MCF 10A (cell line): ENCODE measurements at places on chromosomes 2 and 18. TPM values are rescaled to one million over a fixed set of nuclear protein-coding genes. Genes with fewer than 3 reads are reported as not detected.

VAMP5 gene
- 1.6 and 3.0 TPM in 2 replicates for total RNA-seq

SH2D6 gene
- 0.84 and 2.2 TPM in 2 replicates for total RNA-seq

RESP18 gene
- total RNA-seq: not detected in 2 replicates

ANKRD30B gene
- total RNA-seq: not detected in 2 replicates

ZNF407 gene
- 9.5 and 9.9 TPM in 2 replicates for total RNA-seq

RFX8 gene
- total RNA-seq: not detected in 2 replicates

GAL3ST2 gene
- total RNA-seq: 0.37 TPM in 1 of 2 replicates, not detected in the other

FAM161A gene
- 1.7 and 2.3 TPM in 2 replicates for total RNA-seq

GPBAR1 gene
- total RNA-seq: 0.16 TPM in 1 of 2 replicates, not detected in the other

RAD51AP2 gene
- 0.10 and 0.14 TPM in 2 replicates for total RNA-seq

PROC gene
- total RNA-seq: not detected in 2 replicates

COX7A2L gene
- total RNA-seq: 190 and 249 TPM in 2 replicates

MC5R gene
- not detected in 2 replicates for total RNA-seq

PCBP1 gene
- 259 and 277 TPM in 2 replicates for total RNA-seq

SERPINB10 gene
- total RNA-seq: not detected in 2 replicates

C2orf81 gene
- 4.3 and 5.6 TPM in 2 replicates for total RNA-seq

MSH6 gene
- total RNA-seq: 40.3 and 45.3 TPM in 2 replicates

CFAP53 gene
- 2.2 and 5.0 TPM in 2 replicates for total RNA-seq

SCYGR2 gene
- not detected in 2 replicates for total RNA-seq

TTN gene
- under 0.01 and 0.05 TPM in 2 replicates for total RNA-seq

ZNF385B gene
- total RNA-seq: 0.33 TPM in 1 of 2 replicates, not detected in the other

PGAP1 gene
- 7.4 and 8.6 TPM in 2 replicates for total RNA-seq

LYPD6B gene
- total RNA-seq: 0.37 TPM in 2 replicates

AQP12B gene
- not detected in 2 replicates for total RNA-seq

ERFE gene
- total RNA-seq: 14.5 and 18.1 TPM in 2 replicates

REG3A gene
- total RNA-seq: not detected in 2 replicates

CCDC150 gene
- 5.5 and 8.1 TPM in 2 replicates for total RNA-seq

PXDN gene
- total RNA-seq: 96.1 and 114 TPM in 2 replicates

PROKR1 gene
- not detected in 2 replicates for total RNA-seq

CETN1 gene
- total RNA-seq: not detected in 2 replicates

AGXT gene
- total RNA-seq: not detected in 2 replicates

DNAJC5G gene
- total RNA-seq: not detected in 2 replicates

SP3 gene
- 62.1 and 73.8 TPM in 2 replicates for total RNA-seq

PAIP2B gene
- 1.4 and 1.8 TPM in 2 replicates for total RNA-seq

FBXO41 gene
- 3.7 and 4.4 TPM in 2 replicates for total RNA-seq

NDUFS1 gene
- total RNA-seq: 91.9 and 100 TPM in 2 replicates

SNTG2 gene
- not detected in 2 replicates for total RNA-seq

LOXL3 gene
- total RNA-seq: 0.93 and 1.2 TPM in 2 replicates

KLHL41 gene
- total RNA-seq: 0.34 and 0.35 TPM in 2 replicates

CD8A gene
- not detected in 2 replicates for total RNA-seq

TMEM247 gene
- not detected in 2 replicates for total RNA-seq

OTOS gene
- not detected in 2 replicates for total RNA-seq

ACMSD gene
- total RNA-seq: not detected in 2 replicates

RSAD2 gene
- 0.09 TPM in 1 of 2 replicates, not detected in the other for total RNA-seq

HTRA2 gene
- 27.6 and 33.0 TPM in 2 replicates for total RNA-seq

BMP10 gene
- total RNA-seq: not detected in 2 replicates

GDF7 gene
- not detected in 2 replicates for total RNA-seq

DCDC2C gene
- not detected in 2 replicates for total RNA-seq

PSD4 gene
- total RNA-seq: 9.6 and 13.2 TPM in 2 replicates

IL37 gene
- not detected in 2 replicates for total RNA-seq

FOXD4L1 gene
- total RNA-seq: 0.63 and 0.98 TPM in 2 replicates

MOGAT1 gene
- not detected in 2 replicates for total RNA-seq

IL1RL2 gene
- not detected in 2 replicates for total RNA-seq

FAM110C gene
- 8.3 and 10.3 TPM in 2 replicates for total RNA-seq

NPAS2 gene
- total RNA-seq: 12.3 and 16.4 TPM in 2 replicates

ADD2 gene
- 0.23 and 0.34 TPM in 2 replicates for total RNA-seq

RTTN gene
- 55.8 and 64.7 TPM in 2 replicates for total RNA-seq
